GM23338 (cell line): ENCODE measurements at places on chromosomes 6 and 20. TPM values are rescaled to one million over a fixed set of nuclear protein-coding genes. Genes with fewer than 3 reads are reported as not detected.

The OR2H1 gene
- total RNA-seq = not detected in 2 replicates

GRCh38 chr6:167683028-167683862 is 143.5 kb upstream of the AFDN start:
- no peak overlapping the region for H3K4me3 ChIP-seq
- no peak for DNase-seq

DNA sequence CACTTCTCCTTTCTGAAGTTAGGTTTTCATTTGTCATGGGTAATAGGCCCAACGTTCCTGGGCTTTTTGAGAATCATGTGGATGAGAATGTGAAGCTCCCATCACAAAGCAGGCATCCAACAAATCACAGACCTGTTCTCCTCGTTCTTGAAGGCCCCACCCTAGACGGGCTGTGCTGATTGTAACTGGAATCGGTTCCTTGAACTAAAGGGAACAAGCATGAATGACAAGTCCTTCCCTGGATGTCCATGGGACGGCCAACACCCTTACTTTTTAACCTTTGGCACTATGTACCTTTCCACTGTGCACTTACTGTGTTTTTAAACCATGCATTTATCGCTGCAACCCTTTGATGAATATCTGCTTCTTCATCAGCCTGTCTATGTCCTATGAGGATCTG is 438.2 kb downstream of the CD83 start:
- no peak for DNase-seq
- H3K27me3 ChIP-seq = no peaks in the 10 kb centered on the region
- H3K4me3 ChIP-seq = no peak overlapping the region
- H3K36me3 ChIP-seq = no peaks in the 10 kb centered on the region
- H3K4me1 ChIP-seq = no peaks in the 10 kb centered on the region

DNA sequence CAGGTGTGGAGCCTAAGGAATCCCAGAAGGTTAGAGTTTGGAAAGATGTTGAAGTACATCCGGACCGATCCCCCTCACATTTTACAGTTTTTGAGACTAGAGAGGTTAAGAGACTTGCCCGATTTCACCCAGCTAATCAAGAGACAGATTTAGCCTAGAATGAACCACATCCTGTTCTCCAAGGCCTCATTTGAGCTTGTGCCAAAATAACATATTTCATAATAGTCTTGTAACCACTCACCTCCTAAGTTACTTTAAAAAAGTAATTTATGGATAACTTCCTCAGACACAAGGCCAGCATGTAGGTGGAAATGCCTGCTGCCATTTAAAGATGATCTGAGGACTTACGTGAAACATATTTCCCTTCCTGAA is 39.8 kb upstream of the ARHGAP18 start:
- no peaks in the 10 kb centered on the region for H3K4me1 ChIP-seq
- H3K27ac ChIP-seq = no peak overlapping the region
- no peak overlapping the region for H3K4me3 ChIP-seq
- DNase-seq = no peak

The COX4I2 gene
- total RNA-seq = not detected in 2 replicates

GRCh38 chr20:61299618-61300017 is 47.6 kb downstream of the CDH4 start:
- no peak overlapping the region for H3K4me3 ChIP-seq
